ENCODE measurements at places on chromosomes 7 and 10.

GRCh38 chr7:37216923-37217322 lies 231.7 kb downstream of the ELMO1 start:
- no peak for DNase-seq

DNA sequence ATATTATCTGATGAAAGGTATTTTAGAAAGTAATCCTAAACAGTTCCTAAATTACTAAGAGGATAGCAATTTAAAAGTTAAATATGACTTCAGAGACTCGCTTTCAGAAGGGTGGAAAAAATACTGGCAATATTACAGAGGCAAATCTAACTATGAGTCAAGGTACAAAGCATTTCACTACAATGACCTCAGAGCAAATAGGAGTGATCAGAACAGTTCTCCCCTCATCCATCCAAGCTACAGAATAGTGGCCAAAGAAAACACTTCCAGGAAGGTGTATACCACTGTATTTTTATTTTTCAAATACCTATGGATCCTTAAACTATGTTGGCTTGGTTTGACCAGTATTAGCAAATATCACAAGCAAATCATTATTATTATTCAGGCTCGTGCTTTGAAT lies 112.8 kb upstream of the ODAD2 start:
- DNase-seq = no peak

GRCh38 chr7:4299431-4299830 lies 382.7 kb upstream of the FOXK1 start:
- DNase-seq = no peak

- no peak for DNase-seq
These were observed 3.2 kb downstream of the INSIG1 start for GRCh38 chr7:155300641-155301452.

GRCh38 chr7:147052818-147053217 lies 936.2 kb downstream of the CNTNAP2 start:
- no peak for DNase-seq

- no peak for DNase-seq
These were observed 75.9 kb downstream of the RGS10 start for GRCh38 chr10:119466655-119467054.

DNA sequence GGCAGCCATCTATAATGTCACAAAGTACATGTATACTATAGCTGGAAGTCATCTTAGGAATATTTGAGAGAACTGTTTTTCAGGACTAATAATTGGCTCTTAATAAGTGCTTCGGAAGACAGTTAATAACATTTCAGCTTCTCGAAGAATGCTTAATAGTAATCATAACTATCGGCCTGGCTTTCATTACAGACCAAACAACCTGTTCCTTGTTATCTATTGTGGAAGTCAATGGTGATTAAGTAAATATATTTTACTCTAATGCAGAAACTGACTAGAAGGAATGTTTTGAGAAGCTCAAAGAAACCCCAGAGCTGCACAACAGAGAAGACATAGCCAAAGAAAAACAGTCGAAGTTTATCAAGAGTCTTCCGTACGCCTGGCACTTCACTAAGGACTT lies 106.8 kb upstream of the FAM133B start:
- no peak for DNase-seq

- no peak for DNase-seq
These were observed 585.9 kb downstream of the PTPRN2 start for GRCh38 chr7:158001621-158002320.

DNA sequence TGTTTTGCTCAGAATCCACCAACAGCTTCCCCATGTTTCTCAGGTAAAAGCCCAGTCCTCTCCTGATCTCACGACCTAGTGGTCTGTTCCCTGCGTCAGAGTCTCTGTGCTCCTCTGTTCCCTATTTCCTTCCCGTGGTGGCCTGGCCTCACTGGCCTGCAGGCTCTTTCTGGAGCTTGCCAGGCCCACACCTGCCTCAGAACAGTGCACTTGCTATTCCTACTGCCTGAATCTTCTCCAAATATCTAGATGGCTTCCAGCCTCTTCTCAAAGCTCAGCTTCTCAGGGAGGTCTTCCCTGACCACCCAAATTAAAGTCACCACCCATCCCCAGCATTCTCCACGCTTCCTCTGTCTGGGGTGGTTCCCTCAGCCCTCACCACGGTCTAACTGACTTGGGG lies 165.3 kb downstream of the USP6NL start:
- DNase-seq = no peak

GRCh38 chr7:100856871-100857282 lies 4.4 kb downstream of the SLC12A9 start:
- no peak for DNase-seq

GRCh38 chr7:131533151-131533559 lies 23.3 kb downstream of the PODXL start:
- no peak for DNase-seq

- DNase-seq = no peak
These were observed 78.3 kb downstream of the HHEX start for GRCh38 chr10:92768104-92768503.

DNA sequence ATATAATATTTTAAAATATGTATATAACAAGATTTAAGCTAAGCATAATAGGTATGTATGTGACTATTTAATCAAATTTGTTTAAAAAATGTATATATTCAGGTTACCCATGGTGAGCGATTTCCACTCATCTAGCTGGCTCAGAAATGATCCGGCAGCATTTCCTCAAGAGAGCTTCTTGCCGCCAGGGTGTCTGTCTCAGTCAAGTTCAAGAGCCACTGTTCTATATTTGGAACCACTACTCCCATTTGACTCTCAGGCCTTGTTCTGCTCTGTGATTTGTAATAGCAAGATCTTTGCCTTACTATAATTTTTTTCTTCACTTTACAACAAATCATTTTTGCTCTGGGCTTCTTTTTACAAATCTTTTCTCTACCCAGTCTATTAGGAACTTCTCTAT lies 48.7 kb upstream of the CNTNAP2 start:
- DNase-seq = no peak

- DNase-seq = no peak
These were observed 319.1 kb upstream of the TMEM229A start for GRCh38 chr7:124351950-124352349.

- DNase-seq = no peak
These were observed 122.9 kb upstream of the RET start for GRCh38 chr10:42953684-42954674.

- DNase-seq = no peak
These were observed 1.2 kb upstream of the SPACDR start for GRCh38 chr7:100465299-100465698.

GRCh38 chr10:85993840-85994507 lies 372.6 kb downstream of the GRID1 start:
- no peak for DNase-seq

GRCh38 chr10:112497347-112497950 lies 50.4 kb downstream of the VTI1A start:
- no peak for DNase-seq

DNA sequence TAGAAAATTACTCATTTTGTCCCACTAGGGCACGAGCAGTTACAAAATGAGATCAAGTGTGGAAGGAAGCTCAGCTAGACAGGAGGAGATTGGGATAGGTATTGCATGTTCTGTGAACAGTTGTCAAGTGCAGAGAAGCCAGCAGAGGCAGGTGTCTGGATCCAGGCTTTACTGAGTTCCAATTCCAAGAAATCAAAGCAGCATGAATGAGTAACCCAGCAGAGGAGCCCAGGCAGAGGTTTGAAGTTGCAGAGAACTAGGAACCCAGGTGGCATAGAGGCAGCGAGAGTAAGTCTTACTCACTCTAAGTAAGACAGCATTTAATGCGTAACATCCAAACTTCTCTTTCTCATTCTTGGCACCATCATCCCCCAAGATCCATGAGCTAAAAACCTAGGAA lies 11.8 kb downstream of the MRC1 start:
- no peak for DNase-seq

GRCh38 chr7:80253653-80254052 lies 119.0 kb downstream of the GNAI1 start:
- no peak for DNase-seq

DNA sequence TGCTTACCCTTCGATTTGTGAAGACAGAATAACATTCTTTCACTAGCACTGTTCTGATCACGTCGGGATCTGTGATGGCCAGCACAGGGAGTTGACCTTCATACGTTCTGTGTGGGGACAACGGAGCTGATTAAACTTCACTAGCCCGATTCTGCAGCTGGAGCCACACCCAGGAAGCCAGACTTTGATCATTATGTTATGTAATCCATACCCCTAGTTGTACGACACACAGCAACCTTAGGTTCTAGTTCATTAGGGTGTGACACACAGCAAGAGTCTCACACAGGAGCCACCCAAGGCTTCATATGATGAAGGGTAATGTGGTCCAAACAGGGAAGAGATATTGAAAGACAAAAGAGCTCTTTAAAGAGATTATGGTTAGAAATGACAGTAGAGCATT lies 7.2 kb downstream of the CYP3A5 start:
- DNase-seq = no peak

DNA sequence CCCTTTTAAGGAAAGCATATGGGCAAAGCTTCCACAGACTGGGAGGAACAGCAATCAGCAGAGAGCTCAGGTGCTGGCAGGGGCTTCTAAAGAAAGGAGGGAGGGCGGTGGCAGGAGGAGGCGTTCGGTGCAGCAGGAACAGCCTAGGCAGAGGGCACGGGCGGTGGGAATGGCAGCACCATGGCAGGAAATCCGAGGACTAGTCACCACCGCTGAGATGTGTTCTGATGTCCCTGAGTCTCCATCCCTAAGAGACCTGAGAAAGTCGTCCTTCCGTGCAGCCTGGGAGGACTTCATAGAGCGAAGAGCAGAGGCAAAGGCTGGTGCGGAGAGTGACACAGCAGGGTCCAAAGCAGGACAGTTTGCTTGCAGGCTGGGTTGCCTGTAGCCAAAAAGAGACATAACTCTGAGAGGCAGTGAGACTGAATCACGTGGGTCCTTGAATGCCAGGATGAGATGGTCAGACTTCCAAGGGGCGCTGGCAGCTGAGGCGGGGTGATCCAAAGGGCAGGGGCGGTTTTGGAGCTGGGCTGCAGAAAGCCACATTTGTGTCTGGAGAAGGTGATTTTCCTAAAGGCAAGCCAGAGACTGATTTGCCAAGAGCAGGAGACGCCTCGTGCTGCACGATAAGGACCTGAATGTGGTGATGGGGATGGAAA lies 35.8 kb upstream of the GRID1 start:
- DNase-seq = no peak

DNA sequence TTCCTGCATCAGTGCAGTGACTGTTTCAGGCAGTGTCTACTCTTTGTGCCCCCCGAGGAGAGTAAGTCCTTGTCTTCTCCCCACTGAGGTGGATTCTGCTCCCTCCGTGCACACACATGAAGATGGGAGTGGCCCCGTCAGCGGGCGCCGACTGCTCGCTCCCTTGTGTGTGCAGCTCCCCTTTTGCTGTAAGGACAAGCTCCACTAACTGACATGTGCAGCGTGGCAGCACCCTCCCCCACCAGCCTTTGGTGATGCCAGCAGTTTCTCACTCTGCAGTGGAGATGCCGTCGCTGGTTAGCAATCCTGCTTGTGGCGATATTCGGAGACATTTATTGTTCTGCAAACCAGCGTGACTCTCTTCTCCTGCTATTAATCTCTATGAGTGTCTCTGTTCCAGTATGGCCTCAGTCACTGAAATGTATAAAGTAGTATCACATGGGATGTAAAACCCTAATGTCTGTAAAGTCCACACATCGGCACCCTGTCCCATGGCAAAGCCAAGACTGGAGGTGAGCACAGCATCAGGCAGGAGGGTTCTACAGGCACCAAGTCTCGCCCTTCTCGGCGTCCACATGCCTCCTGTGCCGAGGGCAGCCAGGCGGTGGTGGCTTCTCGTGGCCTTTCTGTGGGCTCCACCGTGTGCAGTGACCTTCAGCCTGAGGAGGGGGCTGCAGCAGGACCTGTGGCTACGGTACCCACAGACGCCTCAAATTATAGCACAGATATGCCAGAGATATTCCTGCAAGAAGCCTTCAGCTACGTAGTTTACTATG lies 202.7 kb downstream of the EBF3 start:
- DNase-seq = no peak

DNA sequence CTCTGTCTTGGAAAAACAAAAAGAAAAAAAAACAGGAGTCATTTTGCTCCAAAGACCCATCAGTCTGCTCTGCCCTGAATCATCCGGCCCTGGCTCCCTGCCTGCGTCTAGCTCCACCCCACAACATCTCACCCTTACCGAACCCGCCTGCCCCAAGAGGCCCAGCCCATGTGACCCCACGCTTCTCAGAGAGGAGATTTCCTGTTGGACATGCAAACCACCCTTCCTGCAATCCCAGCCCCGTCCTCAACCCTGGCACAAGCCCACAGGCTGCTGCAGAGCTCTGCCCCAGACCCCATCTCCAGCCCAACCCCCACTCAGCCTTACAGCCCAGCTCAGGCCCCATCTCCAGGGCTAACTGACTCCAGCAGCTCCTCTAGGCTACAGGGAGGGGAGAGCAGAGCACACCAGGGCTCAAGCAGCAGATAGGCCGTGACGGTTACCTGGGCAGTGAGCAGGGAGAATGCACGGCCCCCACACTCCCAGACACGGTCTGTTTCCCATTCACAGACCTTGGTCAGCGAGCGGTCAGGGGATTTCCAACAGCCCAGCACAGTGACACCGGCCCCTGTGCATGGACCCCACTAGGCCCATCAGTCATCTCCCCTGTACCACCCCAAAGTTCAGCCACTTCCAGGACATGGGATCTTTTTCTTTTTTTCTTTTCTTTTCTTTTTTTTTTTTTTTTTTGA lies 69.9 kb upstream of the GTF2I start:
- no peak for DNase-seq

GRCh38 chr10:109915566-109915965 lies 7.7 kb downstream of the XPNPEP1 start:
- no peak for DNase-seq

DNA sequence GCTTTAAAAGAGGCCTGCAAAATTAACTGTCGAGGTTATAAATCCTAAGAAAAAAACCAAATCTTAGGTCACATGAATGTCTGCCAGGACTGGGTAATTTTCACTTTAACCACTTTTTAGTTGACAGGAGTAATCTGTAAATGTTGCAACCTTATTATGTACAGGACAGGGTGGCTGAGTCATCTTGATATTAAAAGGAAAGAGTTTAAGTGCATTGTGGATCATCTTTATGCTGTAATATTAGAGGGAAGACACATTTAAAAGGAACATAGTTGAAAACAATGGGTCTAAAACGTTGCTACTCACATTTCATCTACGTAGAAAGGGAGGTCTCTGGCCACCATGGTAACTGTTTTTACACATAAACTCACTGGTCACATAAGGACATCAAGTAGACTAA lies 115.5 kb downstream of the LSMEM1 start:
- DNase-seq = no peak

GRCh38 chr10:109773288-109774120 lies 149.8 kb downstream of the XPNPEP1 start:
- DNase-seq = no peak

GRCh38 chr10:27622596-27622995 lies 118.5 kb downstream of the RAB18 start:
- DNase-seq = no peak

DNA sequence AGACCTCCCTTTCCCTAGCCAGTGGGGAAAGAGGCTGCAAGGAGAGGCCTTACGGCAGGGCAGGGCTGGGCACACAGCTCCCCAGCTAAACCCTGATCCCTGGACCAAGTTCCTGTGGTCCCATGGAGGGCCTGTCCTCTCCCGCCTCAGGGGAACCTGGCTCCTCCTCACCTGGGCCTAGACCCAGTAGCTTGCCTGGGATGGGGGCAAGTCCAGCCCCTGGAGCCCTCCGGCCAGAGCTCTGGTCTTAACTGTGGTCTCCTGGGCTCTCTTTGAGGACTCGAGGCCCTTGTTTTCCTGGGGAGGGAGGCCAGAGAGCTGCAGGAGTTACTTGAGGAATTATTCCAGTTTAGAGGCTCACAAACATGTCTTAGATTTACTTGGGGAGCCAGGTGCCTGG lies 1.5 kb downstream of the ZP3 start:
- no peak for DNase-seq

All from activated CD8-positive, alpha-beta memory T cell treated with anti-CD3 and anti-CD28 coated beads for 1 hour (primary cell).